NCI-H2029 treated with DMSO at 0.1 percent for 48 hours (cell line): ENCODE measurements at places on chromosomes 2 and 18.
A peak's percentile ranks its signal among the peaks of the same experiment; 100 is the strongest.

- DNase-seq = no peak
Measured at GRCh38 chr18:486929-487740, 13.4 kb downstream of the COLEC12 start.

GRCh38 chr18:46352520-46353250 lies 248.5 kb downstream of the HAUS1 start:
- DNase-seq = no peak

- no peak for DNase-seq
Measured at GRCh38 chr2:223051693-223052289, at the start of gene KCNE4. Gene KCNE4 (plus strand): TSS chr2:223052190. CDS start chr2:223052831, 641 bp downstream.

DNA sequence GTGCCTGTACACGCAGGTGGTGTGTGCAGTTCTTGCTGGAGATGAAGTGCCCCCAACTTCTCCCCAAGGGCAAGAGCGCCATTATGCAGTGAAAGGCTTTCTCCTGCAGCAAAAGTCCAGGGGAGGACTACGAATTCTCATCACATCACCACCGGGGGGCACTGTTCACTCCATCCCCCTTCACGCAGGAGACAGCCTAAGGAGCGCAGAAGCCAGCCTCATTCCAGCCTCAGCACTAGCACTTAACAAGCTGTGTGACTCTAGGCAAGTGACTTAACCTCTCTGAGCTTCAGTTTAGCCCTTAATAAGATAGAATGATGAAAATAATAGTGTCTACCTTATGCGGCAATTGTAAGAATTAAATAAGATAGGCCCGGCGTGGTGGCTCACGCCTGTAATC lies 32.3 kb downstream of the DNMT3A start:
- DNase-seq = no peak

DNA sequence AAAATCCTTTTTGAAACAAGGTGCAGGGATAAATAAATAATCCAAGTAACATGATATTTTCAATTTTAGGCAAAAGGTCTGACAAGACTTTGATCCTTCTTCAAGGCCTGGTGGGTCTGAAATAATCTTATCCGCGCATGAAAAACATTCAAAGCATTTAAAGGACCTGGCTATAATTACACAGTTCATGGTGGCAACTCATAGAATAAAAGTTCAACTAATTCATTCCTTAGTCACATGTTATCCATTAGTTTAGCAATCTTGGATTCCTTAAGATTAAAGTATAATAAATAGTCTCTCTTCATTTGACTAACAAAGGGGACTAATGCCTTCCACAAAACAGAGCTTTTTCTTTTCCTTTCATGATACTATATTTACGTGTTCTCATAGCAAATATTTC lies 21.0 kb upstream of the SLC38A11 start:
- no peak for DNase-seq

DNA sequence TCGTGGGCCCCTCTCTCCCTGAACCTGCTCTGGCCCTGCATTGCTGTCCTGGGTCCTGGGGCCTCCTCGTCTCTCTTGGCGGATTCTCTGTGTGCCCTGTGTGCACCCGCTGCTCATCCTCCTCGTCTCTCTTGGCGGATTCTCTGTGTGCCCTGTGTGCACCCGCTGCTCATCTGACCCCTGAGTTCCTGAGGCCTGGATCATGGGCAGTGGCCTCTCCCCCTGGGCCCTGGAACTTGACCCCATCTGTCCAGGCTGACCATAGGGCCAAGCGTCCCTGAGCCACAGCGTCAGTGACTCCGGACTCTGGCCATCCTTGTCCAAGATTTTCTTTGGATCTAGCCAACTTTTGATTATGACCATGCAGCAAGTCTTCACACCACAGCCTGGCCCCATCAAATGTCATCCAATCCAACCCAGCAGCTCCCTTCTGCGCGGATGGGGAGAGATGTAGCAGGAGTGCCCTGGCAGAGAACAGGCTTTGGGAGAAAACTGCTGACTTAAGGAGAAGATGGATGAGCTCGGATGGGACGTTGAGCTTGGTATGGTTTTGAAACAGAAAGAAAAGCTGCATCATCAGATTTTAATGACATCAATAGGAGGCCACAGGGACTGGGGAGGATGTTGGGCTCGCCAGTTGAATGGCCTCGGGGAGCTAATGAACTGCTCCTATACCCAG lies 455.1 kb upstream of the HS6ST1 start:
- DNase-seq = no peak

- no peak for DNase-seq
Measured at GRCh38 chr2:85579266-85579935, 2.0 kb downstream of the VAMP8 start.

GRCh38 chr2:160613466-160614153 lies 120.0 kb upstream of the RBMS1 start:
- DNase-seq = no peak

- no peak for DNase-seq
Measured at GRCh38 chr2:223841436-223842190, 4.2 kb upstream of the AP1S3 start.

DNA sequence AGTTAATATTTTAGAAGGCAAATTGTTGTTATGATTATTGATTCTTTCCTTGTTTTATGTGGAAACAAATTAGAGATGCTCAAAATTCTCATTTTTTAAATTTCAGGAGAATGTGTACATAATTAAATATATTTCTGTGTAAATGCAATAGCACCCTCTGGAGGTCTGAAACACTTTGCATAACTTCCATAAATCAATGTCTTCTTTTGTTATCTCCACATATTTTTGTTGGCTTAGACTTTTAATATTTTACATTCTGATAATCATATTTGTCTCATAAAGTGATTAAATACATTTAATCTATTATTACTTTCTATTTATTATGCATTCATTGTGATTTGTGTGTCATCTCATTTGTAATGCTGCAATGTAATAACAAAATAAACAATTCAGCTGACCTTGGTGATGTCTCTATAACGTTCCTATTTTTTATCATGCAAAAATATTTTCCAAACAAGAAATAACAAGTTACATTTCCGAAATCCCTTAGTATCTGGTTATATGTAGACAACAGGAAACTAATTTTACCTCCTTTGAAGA lies 201.8 kb upstream of the GALNT5 start:
- peak; percentile 29 for DNase-seq

GRCh38 chr18:35804377-35804776 lies 168.1 kb upstream of the RMP24 start:
- no peak for DNase-seq

GRCh38 chr2:109164739-109165221 lies 35.8 kb downstream of the SH3RF3 start:
- no peak for DNase-seq

DNA sequence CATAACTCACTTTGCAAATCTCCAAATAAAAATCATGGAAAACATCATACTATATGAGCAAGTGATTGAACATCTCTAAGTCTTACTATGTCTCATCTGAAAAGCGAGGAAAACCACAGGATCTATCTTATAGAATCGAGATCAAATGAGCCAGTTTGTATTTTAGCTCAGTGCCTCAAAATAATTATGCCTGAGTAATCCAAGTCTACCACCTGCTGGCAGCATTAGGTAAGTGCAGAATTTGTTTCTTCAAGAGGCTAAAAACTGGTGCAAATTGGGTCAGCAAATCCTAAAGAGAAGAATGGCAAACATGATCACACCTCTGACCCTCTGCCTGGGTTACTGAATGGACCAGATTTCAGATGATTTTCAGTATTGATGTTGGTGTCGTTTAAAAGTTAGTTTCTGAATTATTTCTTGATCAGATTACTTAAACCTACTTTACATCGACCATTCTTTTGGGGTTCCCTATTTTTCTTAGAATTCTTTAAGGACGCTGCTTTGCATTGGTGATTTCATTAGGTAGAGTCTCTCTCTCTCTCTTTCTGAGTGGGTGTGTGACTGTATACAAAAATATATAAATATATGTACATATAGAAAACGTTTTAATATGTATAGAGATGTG lies 12.7 kb upstream of the FHOD3 start:
- peak; percentile 7 for DNase-seq

- DNase-seq = no peak
Measured at GRCh38 chr2:120859128-120859527, 123.5 kb downstream of the GLI2 start.

DNA sequence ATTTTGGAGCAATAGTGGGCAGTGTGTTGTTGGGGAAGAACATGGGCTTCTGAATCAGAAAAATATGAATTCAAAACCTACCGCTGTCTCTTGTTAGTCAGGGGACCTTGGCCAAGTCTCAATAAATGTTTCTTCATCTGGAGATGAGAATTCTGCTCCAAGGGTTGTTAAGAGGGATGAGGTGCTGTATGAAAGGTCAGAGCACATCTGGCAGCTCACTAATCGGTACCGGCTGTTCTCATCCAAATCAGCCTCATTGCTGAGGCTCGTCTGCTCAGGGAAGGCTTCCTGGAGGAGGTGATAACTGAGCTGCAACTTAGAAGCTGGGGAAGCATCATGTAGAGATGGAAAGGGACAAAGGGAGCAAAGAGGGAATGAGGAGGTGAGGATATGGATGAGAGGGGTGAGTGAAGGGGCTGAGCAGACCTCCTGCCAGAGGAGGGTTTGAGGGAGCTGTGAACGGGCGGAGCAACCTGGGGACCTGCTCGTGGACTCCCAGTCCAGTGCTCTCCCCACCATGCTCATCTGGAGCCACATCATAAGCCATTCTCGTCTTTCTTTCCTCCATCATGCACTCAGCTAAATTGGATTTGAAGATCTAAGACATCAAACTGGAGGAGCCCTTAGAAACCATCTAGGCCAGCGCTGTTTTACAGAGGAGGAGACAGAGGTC lies 47.4 kb downstream of the GREB1 start:
- no peak for DNase-seq

GRCh38 chr2:136116151-136116812 lies 1.7 kb downstream of the CXCR4 start:
- DNase-seq = no peak

- DNase-seq = no peak
Measured at GRCh38 chr2:68911709-68912108, 40.5 kb upstream of the BMP10 start.

- no peak for DNase-seq
Measured at GRCh38 chr2:38556006-38556801, 46.5 kb downstream of the HNRNPLL start.

DNA sequence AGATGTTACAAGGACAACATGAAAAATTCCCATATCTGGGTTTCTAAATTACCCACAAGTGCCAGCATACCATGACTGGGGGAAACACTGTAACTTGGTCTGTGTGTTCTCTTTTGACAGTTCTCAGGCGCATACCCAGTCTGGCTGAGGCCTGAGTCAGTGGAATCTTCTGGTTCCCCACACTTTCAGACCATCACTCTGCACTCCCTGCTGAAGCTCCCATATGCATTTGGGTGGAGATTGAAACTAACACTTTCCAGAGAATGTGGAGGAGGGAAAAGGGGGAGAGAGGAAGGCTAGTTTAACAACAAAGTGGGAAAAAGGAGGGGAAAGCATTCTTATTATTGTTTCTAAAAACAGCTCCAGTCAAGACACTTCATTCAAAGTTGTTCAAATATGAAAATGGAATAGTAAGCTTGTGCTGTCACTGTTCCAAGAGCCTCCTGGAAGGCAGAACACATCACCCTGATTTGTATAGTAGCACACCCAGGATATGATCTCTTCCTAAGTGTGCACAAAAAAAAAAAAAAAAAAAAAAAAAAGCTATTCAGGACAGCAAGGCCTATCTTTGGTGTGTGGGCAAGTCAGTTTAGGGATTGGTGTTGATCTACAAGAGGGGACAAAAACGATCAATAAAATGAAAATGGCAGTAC lies 48.1 kb upstream of the CTIF start:
- no peak for DNase-seq

GRCh38 chr2:98026927-98027522 lies 31.3 kb upstream of the TMEM131 start:
- DNase-seq = no peak

DNA sequence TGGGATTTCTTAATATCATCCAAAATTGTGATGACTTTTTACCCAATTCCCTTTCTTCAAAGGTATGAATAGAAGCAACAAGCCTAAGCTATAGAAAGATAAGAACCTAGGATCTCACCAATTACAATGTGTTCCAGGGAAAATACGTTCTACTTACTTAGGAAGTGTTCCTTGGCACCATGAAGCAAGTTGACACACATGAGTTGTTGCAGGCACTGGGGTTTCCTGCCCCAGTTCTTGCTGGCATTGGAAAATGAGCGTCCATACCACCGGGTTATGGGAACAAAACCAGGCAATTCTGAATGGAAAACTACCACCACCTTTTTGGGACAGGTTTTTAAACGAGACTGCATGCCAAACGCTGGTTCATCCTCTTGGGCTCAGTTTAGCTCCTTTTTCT lies 46.2 kb downstream of the CCBE1 start:
- DNase-seq = no peak

- no peak for DNase-seq
Measured at GRCh38 chr2:226357816-226358215, 441.8 kb downstream of the IRS1 start.

- no peak for DNase-seq
Measured at GRCh38 chr2:8015848-8016600, 665.8 kb upstream of the ID2 start.

DNA sequence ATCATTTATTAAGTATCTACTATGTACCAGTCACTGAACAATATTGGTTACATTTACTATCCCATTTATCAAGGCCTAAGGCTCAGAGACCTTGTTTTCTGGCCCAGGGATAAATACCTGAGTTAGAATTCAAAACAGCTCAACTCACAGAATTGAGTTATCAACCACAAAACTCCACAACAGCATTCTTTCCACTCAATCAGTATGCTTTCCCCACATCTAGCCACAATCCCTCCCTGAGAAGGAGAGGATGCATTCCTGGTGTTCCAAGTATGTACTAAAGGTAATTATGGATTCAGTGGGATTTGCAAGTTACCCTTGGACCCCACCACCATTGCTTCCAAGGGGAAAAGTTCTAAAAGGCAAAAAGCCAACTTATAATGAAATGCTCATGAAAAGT lies 104.2 kb upstream of the PID1 start:
- no peak for DNase-seq
